ENCODE measurements at places on chromosomes 16 and 17. TPM values are rescaled to one million over a fixed set of nuclear protein-coding genes. Genes with fewer than 3 reads are reported as not detected.
A peak's percentile ranks its signal among the peaks of the same experiment; 100 is the strongest.

DNA sequence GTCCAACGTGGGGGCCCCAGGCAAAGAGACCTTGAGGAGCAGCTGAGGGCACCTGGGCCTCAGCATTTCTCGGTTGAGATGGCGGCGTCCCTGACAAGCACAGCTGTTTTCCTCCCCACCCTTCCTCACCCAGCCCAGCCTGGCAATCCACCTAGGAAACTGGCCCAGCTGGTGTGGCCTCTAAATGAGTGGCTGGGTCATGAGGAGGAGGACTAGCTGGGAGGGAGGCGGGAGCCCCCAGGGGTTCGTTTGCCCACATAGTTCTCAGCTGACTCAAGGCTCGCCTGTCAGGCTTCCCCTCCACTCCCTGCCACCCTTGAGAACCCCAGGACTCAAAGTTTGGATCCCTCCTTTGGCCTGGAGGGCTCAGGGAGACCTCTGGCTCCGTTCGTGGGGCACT is 5.9 kb downstream of the RNF222 start:
- H3K4me3 ChIP-seq: no peak overlapping the region
- H3K36me3 ChIP-seq: no peaks in the 10 kb centered on the region
- H3K27ac ChIP-seq: no peak overlapping the region
- no peak for DNase-seq
- peaks cover 7% of the 10 kb centered on the region for H3K27me3 ChIP-seq
- H3K4me1 ChIP-seq: peaks cover 30% of the 10 kb centered on the region

DNA sequence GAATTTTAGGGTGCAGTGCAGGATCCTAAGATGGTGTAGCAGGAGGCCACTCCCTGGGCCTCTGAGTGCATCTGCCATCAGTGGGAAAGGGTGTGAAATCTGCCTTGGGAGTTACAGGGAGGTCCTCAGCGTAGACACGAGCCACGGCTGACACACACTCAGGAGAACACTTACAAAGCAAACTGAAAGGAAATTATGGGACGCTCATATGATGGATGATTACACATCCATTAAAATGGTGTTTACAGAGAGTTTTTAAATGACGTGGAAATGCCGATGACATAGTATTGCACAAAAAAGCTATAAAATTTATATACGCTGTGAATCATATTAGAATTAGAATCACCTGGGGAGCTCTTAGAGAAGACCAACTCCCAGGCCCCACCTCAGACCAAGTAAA is 175.2 kb downstream of the CCDC182 start:
- no peaks in the 10 kb centered on the region for H3K27me3 ChIP-seq
- H3K27ac ChIP-seq: no peak overlapping the region
- peaks cover 8% of the 10 kb centered on the region for H3K4me1 ChIP-seq
- no peaks in the 10 kb centered on the region for H3K36me3 ChIP-seq
- DNase-seq: no peak

GRCh38 chr17:72720494-72720825 is 372.0 kb downstream of the SLC39A11 start:
- no peak for DNase-seq
- no peak overlapping the region for H3K27ac ChIP-seq
- no peaks in the 10 kb centered on the region for H3K27me3 ChIP-seq
- no peak overlapping the region for H3K4me3 ChIP-seq
- no peaks in the 10 kb centered on the region for H3K36me3 ChIP-seq
- H3K4me1 ChIP-seq: peaks cover 23% of the 10 kb centered on the region

GRCh38 chr16:55489119-55489955 is 10.3 kb downstream of the MMP2 start:
- peaks cover 2% of the 10 kb centered on the region for H3K27me3 ChIP-seq
- H3K4me3 ChIP-seq: no peak overlapping the region
- H3K27ac ChIP-seq: no peak overlapping the region
- no peaks in the 10 kb centered on the region for H3K4me1 ChIP-seq
- no peaks in the 10 kb centered on the region for H3K36me3 ChIP-seq

DNA sequence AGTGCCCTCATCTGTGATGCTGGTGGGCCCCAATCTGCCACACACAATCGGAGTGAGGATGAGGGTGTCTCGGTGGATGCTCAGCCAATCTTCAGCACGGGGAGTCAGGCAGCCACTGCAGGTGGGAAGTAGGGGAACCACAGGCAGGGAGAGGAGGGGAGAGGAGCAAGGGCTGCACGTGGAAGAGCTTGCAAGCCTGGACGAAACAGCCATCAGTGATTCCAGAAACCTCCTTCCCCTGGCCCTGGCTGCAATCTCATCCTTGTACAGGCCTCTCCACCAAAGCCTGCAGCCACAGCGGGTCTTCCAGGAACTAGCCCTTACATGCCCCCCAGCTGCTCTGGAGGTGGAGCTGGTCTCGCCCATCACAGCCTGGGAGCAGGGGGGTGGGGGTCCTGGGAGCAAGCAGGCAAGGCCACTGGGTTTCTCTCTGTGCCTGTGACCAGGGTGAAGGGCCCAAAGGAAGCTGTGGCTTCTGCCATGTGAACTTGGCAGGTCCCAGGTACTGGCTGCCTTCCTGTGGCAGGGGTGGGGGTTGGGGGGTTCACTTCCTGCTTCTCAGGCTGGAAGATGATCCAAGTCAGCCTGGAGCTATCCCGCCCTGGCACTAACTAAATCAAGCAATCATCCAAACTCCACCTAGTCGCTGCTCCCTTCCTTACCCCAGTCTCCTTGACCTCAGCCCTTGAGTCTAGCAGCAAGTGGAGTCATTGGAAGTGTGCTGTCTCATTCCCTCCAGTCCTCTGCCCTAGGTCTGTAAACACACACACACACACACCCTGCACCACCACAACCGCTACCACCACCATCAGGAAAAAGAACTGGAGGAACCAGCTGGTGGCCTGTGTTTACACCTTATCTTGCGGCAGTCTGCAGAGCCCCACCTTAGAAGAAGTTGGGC is 29.4 kb upstream of the MLKL start:
- H3K27me3 ChIP-seq: no peaks in the 10 kb centered on the region
- H3K4me3 ChIP-seq: no peak overlapping the region
- H3K36me3 ChIP-seq: no peaks in the 10 kb centered on the region
- H3K27ac ChIP-seq: no peak overlapping the region

GRCh38 chr16:74226338-74226954 is 70.2 kb upstream of the PSMD7 start:
- no peak for DNase-seq
- no peaks in the 10 kb centered on the region for H3K36me3 ChIP-seq
- H3K4me1 ChIP-seq: no peaks in the 10 kb centered on the region
- H3K27me3 ChIP-seq: peaks cover 33% of the 10 kb centered on the region

GRCh38 chr17:13212860-13213259 is 195.0 kb upstream of the ELAC2 start:
- no peaks in the 10 kb centered on the region for H3K27me3 ChIP-seq
- H3K27ac ChIP-seq: no peak overlapping the region
- no peak for DNase-seq
- H3K36me3 ChIP-seq: no peaks in the 10 kb centered on the region
- no peaks in the 10 kb centered on the region for H3K4me1 ChIP-seq

GRCh38 chr17:13410874-13411273 is 190.9 kb downstream of the HS3ST3A1 start:
- H3K4me1 ChIP-seq: no peaks in the 10 kb centered on the region
- no peak overlapping the region for H3K4me3 ChIP-seq
- H3K27me3 ChIP-seq: no peaks in the 10 kb centered on the region
- no peaks in the 10 kb centered on the region for H3K36me3 ChIP-seq

DNA sequence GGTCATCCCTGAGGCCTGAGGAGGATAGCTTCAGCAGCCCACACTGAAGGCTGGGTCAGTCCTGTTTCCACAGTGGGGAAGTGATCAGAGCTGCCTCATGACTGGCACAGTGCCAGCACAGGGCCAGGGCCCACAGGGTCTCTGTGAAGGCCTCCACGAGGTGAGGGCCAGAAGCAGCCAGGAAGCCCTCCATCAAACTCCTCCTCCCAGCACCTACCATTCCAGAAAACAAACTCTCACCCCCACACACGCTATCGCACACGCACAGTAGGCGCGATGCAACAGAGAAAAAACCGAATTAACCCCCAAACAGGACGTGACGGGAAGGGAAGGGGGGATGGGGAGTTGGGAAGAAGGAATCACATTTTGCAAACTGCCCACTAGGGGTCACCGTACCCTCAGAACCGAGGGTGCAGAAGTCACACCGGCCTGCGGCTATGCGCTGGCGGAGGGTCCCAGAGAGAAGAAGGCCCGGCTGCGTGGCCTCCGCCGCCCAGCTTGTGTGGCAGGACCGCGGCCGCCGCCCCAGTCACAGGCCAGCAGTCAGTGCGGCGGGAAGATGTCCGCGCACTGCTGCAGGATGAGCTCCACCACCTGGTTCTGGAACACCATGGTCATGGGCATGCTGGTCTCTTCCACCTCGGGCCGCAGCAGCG is 37.6 kb downstream of the ARHGAP27 start:
- H3K36me3 ChIP-seq: peaks cover 7% of the 10 kb centered on the region
- H3K4me1 ChIP-seq: peaks cover 18% of the 10 kb centered on the region
- H3K27me3 ChIP-seq: no peaks in the 10 kb centered on the region
- no peak for DNase-seq
- no peak overlapping the region for H3K27ac ChIP-seq
- H3K4me3 ChIP-seq: no peak overlapping the region

DNA sequence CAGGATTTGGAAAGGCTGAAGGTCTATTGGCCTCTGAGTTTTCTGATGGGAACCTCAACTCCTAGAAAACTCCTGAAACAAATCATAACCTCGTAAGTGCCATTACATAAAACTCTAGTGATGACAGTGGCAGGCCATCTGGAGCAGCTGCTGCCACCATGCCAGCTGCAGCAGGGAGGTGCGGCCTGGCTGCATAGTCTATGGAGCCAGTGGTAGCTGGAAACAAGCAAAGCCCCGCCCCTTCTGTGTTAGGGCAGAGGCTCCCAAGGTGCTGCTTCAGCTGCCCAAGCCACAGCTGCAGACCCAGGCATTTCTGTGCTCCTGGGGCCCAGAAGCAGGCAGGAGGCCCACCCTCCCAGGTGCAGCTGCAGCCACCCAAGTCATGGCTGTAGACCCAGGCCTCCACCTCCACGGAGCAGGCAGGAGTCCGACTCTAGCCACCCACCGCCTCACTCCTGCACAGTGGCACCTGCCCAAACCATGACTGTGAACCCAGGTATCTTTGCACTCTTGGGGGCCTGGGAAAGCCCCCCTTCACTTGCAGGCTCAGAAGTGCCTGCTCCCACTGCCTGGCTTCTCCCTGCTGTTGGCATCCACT is 254.1 kb upstream of the KCNJ16 start:
- H3K4me1 ChIP-seq: no peaks in the 10 kb centered on the region
- no peak overlapping the region for H3K27ac ChIP-seq
- DNase-seq: no peak
- no peaks in the 10 kb centered on the region for H3K27me3 ChIP-seq
- H3K36me3 ChIP-seq: no peaks in the 10 kb centered on the region
- H3K4me3 ChIP-seq: no peak overlapping the region

DNA sequence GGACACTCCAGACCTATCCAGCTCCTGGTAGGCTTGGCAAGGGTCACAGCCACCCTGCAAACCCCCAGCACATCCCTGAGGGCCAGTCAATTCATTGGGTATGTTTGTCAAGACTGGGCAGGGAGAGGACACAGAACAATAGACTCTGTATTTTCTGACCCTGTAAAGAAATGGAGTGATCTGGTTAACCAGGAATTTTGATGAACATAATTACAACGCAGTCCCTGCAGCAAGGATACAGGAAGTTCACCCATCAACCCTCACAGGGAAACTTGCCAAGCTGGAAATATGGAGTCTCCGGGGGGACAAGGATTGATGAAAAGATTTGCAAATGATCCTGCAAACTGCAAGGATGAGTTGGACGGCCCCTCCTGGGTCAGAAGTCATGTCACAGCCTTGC is 126.1 kb upstream of the RCVRN start:
- H3K4me1 ChIP-seq: peaks cover 12% of the 10 kb centered on the region
- H3K27ac ChIP-seq: no peak overlapping the region
- peak; percentile 8 for DNase-seq
- H3K4me3 ChIP-seq: no peak overlapping the region

GRCh38 chr17:35981908-35982330 is 622 bp upstream of the CCL16 start:
- no peaks in the 10 kb centered on the region for H3K36me3 ChIP-seq
- no peak overlapping the region for H3K4me3 ChIP-seq
- no peak for DNase-seq
- peaks cover 29% of the 10 kb centered on the region for H3K4me1 ChIP-seq
- no peaks in the 10 kb centered on the region for H3K27me3 ChIP-seq
- H3K27ac ChIP-seq: no peak overlapping the region

- peaks cover 20% of the 10 kb centered on the region for H3K4me1 ChIP-seq
- H3K27ac ChIP-seq: peak overlapping the region; percentile 71
- no peak overlapping the region for H3K4me3 ChIP-seq
- no peaks in the 10 kb centered on the region for H3K36me3 ChIP-seq
These were observed 8.6 kb downstream of the ESRP2 start for GRCh38 chr16:68227183-68227793.

- H3K27me3 ChIP-seq: peaks cover 20% of the 10 kb centered on the region
- H3K27ac ChIP-seq: no peak overlapping the region
- H3K36me3 ChIP-seq: no peaks in the 10 kb centered on the region
These were observed 306.7 kb upstream of the XYLT1 start for GRCh38 chr16:17777408-17777863.

- H3K36me3 ChIP-seq: no peaks in the 10 kb centered on the region
- peaks cover 23% of the 10 kb centered on the region for H3K27me3 ChIP-seq
- H3K4me3 ChIP-seq: peak within 1 kb of the TSS; percentile 73
These were observed at the start of gene ARHGAP23 for GRCh38 chr17:38428112-38428642. TSS of gene ARHGAP23 (plus strand) at chr17:38428464. CDS start at chr17:38428486, 22 bp downstream.

DNA sequence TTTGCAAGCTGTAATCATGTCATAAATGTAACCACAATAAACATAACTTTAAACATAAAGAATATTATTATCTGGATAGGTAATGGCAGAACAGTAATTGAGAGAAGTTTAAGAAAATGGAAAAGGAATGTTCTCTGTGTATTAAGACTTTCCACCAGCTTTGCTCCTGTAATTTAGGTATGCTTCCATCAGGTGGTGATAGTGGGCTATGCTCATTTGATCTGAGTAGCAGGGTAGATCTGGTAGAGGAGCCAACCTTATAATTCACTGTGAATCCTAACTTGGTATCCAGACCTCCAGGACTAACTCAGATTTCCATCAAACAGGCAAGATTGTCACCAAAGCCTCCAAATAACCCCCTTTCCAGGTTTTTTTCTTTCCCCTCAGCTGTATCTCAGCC is 137.9 kb upstream of the ZKSCAN2 start:
- H3K27ac ChIP-seq: no peak overlapping the region
- H3K36me3 ChIP-seq: no peaks in the 10 kb centered on the region
- H3K27me3 ChIP-seq: peaks cover 4% of the 10 kb centered on the region
- no peak for DNase-seq
- no peak overlapping the region for H3K4me3 ChIP-seq
- no peaks in the 10 kb centered on the region for H3K4me1 ChIP-seq

The SAMD14 gene
- 5.0 TPM for total RNA-seq

The KRT20 gene
- not detected for total RNA-seq

The KRT31 gene
- total RNA-seq: not detected

The SLC12A3 gene
- total RNA-seq: not detected

The WNT9B gene
- not detected for total RNA-seq

The SCN4A gene
- not detected for total RNA-seq

The KCNH4 gene
- 2.5 TPM for total RNA-seq

The MYH13 gene
- total RNA-seq: not detected

The SEPTIN12 gene
- total RNA-seq: not detected

Data from natural killer cell treated with Interleukin-12 subunit alpha and Interleukin-12 subunit beta and Interleukin-15 and Interleukin-18, amount 100 ng/mL, for 72 hours (primary cell).